Islet precursor cell (in vitro differentiated cells): ENCODE measurements at places on chromosomes 11 and 22.

GRCh38 chr22:19717691-19718455 is 3.6 kb downstream of the SEPTIN5 start:
- peak; percentile 81 for DNase-seq

- peak; percentile 97 for DNase-seq
Observed at GRCh38 chr11:34051349-34052035, at the start of gene CAPRIN1. TSS of gene CAPRIN1 (plus strand) at chr11:34051731. CDS start at chr11:34052421, 690 bp downstream.

DNA sequence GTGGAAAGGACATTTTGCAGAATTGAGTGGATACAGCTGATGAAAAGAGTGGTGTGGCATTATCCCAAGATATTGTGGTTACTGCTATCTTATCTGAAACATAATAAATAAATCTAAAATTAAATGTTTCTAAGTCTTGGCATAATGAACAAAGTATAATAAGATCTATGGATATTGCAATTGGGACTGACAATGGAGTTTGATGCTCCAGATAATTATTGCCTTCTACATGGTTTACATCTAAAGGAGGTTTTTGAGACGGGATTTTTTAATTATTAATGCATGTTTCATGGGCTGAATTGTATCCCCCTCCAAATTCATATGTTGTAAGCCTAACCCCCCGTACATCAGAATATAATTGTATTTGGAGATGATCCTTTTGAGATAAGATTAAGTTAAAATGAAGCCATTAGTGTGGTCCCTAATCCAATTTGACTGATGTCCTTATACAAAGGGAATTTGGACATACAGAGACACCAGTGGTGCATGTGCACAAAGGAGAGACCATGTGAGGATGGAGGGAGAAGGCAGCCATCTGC is 198.5 kb downstream of the MSANTD4 start:
- no peak for DNase-seq

DNA sequence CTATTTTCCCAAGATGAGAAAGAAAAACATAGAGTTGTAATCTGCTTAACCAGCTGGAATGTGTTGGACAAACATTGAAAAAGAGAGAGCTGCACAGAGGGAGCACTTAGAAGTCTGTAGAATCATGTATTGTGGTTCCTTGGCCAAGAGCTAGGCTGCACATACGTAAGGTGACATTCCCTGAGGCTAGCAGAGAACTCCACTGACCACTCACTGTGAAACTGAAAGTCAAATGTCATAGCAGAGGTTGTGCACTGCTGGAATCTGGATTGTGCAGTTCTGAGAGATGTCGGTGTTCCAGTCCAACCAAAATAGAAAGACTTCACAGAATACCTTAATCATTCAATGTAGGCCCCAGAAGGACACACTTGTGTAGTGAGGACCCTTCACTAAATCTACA is 772.8 kb upstream of the RAG2 start:
- no peak for DNase-seq

GRCh38 chr11:26801601-26802000 is 79.7 kb upstream of the SLC5A12 start:
- no peak for DNase-seq

GRCh38 chr11:22341588-22341931 is 3.4 kb downstream of the SLC17A6 start:
- DNase-seq: no peak

- no peak for DNase-seq
Observed at GRCh38 chr22:39437791-39438704, 18.8 kb upstream of the MGAT3 start.

- no peak for DNase-seq
Observed at GRCh38 chr22:20433686-20434241, 3.9 kb downstream of the SCARF2 start.

DNA sequence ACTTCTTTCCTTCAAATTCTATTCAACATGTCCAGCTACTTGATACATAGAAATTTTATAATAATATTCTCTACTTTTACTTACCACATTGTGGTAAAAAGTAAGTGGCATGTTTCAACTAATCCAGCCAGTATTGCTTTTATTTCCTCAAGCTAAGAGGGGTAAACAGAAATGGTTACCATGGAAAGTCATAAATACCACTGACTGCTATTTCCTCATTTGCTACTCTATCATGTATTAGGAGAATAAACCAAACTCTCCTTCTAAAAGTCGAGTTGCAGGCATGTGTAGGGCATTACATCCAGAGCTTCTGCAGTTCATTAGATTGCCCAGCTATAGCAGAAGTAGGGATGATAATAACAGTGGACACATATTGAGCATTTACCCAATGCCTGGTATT is 208.4 kb downstream of the MAML2 start:
- no peak for DNase-seq

GRCh38 chr22:31995046-31995445 is 48.0 kb upstream of the SLC5A1 start:
- peak; percentile 5 for DNase-seq

GRCh38 chr22:35663371-35663770 is 15.1 kb downstream of the APOL6 start:
- DNase-seq: no peak

GRCh38 chr22:29663180-29663821 is 56.5 kb upstream of the CABP7 start:
- no peak for DNase-seq

DNA sequence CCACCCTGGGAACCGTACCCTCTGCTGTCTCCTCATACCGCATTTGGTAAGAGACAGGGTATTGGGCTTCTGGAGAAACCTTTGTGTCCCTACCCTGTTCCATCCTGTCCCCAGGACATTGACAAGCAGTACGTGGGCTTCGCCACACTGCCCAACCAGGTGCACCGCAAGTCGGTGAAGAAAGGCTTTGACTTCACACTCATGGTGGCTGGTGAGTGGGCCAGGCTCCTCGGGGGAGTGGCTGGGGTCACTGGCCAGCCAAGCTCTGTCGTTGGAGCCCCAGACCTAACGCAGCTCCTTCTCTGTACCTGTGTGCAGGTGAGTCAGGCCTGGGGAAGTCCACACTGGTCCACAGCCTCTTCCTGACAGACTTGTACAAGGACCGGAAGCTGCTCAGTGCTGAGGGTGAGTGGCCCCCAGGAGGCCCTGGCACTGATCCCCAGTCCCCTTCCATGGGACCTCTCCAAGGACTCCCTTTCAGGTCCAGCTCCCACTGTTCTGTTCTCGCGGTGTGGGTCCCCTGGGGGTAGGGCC is 3.8 kb upstream of the GP1BB start:
- no peak for DNase-seq

DNA sequence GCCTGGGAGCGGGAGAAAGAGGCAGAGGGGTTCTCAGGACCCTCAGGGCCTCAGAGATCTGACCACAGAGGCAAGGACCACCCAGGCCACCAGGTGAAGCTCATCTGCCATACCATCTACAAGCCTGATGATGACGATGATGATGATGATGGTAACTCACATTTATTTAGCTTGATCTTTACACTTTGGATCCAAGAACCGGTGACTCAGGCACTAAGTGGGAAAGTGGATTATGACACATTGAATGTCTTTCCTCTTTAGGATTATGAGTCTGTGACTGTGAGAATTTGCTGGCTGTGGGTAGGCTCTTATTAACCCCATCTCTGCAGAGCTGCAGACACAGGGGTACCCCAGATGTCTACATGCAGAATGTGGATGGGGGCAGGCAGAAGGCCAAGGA is 110.3 kb downstream of the DSCAML1 start:
- DNase-seq: no peak

- DNase-seq: no peak
Observed at GRCh38 chr11:130769782-130770535, 146.3 kb downstream of the SNX19 start.

DNA sequence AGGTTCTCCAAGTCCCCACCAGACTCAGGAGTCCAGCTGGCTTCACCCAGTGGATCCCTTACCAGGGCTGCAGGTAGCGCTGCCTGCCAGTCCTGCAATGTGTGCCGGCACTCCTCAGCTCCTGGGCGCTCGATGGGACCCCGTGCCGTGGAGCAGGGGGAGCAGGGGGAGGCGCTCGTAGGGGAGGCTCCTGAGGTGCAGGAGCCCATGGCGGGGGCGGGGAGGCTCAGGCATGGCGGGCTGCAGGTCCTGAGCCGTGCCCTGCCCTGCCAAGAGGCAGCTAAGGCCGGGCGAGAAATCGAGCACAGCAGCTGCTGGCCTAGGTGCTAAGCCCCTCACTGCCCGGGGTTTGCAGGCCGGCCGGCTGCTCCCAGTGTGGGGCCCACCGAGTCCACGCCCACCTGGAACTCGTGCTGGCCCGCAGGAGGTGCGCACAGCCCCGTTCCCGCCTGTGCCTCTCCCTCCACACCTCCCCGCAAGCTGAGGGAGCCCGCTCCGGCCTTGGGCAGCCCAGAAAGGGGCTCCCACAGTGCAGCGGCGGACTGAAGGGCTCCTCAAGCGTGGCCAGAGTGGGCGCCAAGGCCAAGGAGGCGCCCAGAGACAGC is 792.9 kb upstream of the CCDC179 start:
- DNase-seq: no peak

DNA sequence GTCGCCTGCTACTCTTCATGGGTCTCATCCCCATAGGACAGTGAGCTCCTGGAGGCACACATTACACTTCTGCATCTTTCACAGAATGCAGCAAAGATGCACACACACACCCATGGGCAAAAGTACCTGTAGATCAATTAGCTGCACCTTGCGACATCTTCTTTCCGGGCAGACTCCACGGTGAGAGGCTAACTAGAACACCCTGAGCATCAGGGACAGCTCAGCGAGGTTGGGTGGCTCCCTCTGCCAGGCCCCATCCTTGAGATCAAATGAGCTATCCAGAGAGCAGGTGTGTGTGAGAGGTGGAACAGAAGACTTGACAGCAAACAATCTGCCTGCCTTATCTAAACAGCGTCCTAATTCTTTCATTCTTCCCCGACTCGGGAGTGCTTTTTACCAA is 96.1 kb upstream of the BID start:
- no peak for DNase-seq

DNA sequence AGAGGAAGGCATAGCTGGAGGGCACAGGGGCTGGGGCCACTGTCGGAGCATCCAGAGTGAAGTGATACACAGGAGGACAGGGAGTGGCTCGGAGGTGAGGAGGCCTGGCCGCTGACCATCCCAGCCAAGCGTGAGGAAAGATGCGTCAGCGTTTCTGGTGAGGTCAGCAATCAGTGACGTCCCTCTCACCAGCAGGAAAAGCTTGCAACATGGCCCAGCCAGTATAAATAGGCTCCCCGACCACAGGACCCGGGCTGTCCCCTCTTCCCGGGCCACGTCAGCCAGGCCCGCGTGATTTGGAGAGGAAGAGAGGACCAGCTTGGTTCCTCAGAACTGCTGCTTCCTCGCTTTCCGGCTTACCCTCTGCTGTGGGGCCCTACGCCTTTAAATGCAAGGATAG is 4.2 kb upstream of the OSM start:
- no peak for DNase-seq

GRCh38 chr11:123451183-123451781 is 21.2 kb downstream of the GRAMD1B start:
- no peak for DNase-seq

GRCh38 chr11:116852261-116853031 is 15.0 kb upstream of the APOA1 start:
- DNase-seq: no peak
